ENCODE measurements at places on chromosomes 16 and 17.

GRCh38 chr16:2426941-2427361, 2.3 kb upstream of the CCNF start:
- no peaks in the 10 kb centered on the region for H3K36me3 ChIP-seq
- H3K4me3 ChIP-seq = no peak overlapping the region
- no peak overlapping the region for H3K27ac ChIP-seq

- no peak overlapping the region for H3K27ac ChIP-seq
- no peak for DNase-seq
- H3K4me3 ChIP-seq = no peak overlapping the region
- H3K36me3 ChIP-seq = no peaks in the 10 kb centered on the region
Measured at GRCh38 chr16:12898551-12898950, 2.8 kb upstream of the SHISA9 start.

DNA sequence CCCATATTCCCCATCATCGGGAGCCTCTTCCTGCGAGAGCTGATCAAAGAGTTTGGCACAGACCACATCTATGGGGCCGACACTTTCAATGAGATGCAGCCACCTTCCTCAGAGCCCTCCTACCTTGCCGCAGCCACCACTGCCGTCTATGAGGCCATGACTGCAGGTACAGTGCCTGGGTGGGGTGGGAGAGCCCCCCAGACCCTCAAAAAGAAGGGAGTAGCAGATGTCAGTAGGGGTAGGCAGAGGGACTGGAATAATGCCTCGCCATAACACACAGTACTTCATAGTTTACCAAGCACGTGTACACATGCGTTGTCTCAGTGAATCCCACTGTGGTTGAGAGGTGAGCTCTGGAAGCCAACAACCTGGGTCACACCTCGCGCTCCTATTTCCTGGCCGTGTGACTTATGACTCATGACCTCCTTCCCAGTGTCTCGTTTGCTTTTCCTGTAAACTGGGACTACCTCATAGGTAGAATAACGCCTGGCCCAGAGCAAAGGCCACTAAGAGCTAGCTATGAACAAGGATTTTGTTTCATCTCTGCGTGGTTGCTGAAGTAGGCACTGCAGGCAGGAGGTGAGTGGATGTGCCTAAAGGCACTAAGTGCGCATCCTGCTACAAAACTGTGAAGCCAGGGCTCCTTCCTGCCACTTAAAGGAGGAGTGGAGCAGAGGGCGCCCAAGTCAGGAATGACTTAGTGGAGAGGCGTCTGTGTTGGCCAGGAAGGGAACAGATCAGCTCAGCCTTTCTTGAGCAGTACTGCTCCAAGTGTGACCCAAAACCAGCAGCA, 5.2 kb downstream of the NAGLU start:
- H3K4me1 ChIP-seq = peaks cover 17% of the 10 kb centered on the region
- no peaks in the 10 kb centered on the region for H3K36me3 ChIP-seq
- H3K27me3 ChIP-seq = no peaks in the 10 kb centered on the region
- H3K27ac ChIP-seq = peak overlapping the region; percentile 65
- peak; percentile 61 for DNase-seq
- no peak overlapping the region for H3K4me3 ChIP-seq

GRCh38 chr17:33292201-33292980, 704 bp downstream of the ASIC2 start:
- no peak overlapping the region for H3K27ac ChIP-seq
- H3K4me3 ChIP-seq = peak overlapping the region; percentile 35
- H3K4me1 ChIP-seq = peaks cover 10% of the 10 kb centered on the region
- no peaks in the 10 kb centered on the region for H3K36me3 ChIP-seq
- DNase-seq = peak; percentile 26

DNA sequence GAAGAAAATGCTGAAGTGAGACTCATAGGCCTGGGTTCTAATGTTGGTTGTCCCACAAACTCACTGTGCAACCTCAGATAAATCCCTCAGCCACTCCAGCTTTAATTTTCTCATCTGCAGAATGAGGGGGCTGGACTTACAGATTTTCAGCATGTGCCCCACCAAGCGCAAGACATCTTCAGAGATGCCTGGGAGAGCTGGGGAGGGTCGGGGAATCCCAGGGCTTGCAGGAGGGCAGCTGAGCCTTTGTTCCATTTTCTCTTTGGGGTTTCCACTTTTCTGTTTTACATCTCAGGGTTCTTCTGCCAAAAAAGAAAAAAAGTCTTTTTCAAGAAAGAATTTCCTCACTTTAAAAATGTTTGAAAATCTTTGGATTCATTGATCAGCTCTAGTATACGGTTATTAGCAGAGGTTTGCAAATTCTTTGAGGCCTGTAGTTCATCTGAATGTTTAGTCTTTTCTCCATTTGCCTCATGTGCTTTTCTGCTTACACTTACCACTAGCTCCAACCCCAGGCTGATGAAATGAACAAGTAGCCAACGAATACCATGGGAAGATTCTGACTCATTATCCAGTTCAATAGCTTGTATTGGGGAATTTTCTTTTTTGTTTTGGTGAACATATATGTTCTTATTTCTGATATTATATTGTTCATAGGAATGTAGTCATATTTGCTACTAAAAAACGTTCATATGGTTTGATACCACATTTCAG, 56.4 kb downstream of the CHD9 start:
- no peak for DNase-seq
- H3K4me1 ChIP-seq = no peaks in the 10 kb centered on the region
- H3K27ac ChIP-seq = no peak overlapping the region
- no peaks in the 10 kb centered on the region for H3K36me3 ChIP-seq

DNA sequence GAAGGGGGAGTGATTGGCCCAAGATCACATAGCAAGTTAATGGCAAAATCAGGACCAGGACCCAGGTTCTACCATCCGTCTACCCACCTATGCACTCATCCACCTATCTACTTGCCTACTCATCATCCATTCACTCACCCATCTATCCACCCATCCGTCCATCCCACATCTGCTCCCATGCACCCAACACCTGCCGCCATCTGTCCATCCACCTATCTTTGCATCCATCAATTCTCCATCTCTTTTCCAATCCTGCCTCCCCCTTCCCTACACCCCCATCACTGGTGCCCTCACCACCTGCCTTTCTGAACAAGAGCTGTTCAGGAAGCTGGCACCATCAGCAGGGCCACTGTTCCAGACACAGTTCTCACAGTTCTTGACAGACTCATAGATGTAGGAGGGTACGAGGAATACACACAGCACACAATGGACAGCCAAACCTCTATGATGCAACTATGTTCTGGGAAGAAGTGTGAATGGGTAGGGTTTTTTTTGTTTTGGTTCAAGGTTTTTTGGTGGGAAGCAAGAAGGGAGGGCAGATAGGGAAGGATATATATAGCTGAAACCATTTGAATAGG, 4.5 kb downstream of the SAMD14 start:
- no peak overlapping the region for H3K4me3 ChIP-seq
- H3K27ac ChIP-seq = no peak overlapping the region
- H3K27me3 ChIP-seq = peaks cover 26% of the 10 kb centered on the region
- no peaks in the 10 kb centered on the region for H3K36me3 ChIP-seq
- H3K4me1 ChIP-seq = peaks cover 10% of the 10 kb centered on the region

DNA sequence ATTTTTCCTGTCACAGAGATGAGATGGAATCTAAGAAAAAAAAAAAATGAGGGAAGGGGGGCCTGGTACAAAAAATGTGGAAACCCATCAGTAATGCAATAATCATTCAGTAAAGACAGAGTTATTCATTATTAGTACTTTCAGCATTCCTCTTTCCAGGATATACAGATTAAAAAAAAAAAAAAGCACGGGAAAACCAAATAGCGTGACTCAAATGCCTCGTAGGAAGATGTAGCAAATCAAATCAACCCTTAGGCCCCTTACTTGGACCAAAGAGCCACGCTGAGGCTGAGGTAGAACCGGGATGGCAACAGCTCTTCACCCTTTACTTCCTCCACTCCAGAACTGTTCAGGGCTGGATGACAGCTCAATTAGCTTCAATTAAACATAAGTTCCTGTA, 52.5 kb downstream of the SMG6 start:
- no peaks in the 10 kb centered on the region for H3K4me1 ChIP-seq
- DNase-seq = no peak
- H3K27ac ChIP-seq = no peak overlapping the region
- no peaks in the 10 kb centered on the region for H3K27me3 ChIP-seq
- H3K4me3 ChIP-seq = no peak overlapping the region

DNA sequence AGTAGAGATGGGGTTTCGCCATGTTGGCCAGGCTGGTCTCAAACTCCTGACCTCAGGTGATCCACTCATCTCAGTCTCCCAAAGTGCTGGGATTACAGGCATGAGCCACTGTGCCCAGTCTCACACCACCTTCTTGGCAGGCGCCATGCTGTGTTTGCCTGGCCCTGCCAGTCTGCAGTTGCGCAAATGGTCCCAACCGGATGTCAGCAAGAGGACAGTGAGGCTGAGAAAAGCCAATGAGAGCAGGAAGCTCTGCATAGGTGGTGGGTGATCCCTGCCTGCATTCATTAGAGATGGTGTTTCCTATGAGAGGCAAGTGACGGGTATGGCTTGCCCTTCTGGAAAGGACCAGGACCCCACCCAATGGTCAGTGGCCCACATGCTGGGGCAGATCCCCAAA, 59.3 kb downstream of the PECAM1 start:
- no peak overlapping the region for H3K27ac ChIP-seq
- H3K36me3 ChIP-seq = no peaks in the 10 kb centered on the region
- no peak overlapping the region for H3K4me3 ChIP-seq
- H3K4me1 ChIP-seq = no peaks in the 10 kb centered on the region
- no peak for DNase-seq

GRCh38 chr17:22337467-22337866, 645.1 kb downstream of the KCNJ18 start:
- no peak for DNase-seq
- no peaks in the 10 kb centered on the region for H3K36me3 ChIP-seq
- H3K4me1 ChIP-seq = no peaks in the 10 kb centered on the region
- no peak overlapping the region for H3K4me3 ChIP-seq

DNA sequence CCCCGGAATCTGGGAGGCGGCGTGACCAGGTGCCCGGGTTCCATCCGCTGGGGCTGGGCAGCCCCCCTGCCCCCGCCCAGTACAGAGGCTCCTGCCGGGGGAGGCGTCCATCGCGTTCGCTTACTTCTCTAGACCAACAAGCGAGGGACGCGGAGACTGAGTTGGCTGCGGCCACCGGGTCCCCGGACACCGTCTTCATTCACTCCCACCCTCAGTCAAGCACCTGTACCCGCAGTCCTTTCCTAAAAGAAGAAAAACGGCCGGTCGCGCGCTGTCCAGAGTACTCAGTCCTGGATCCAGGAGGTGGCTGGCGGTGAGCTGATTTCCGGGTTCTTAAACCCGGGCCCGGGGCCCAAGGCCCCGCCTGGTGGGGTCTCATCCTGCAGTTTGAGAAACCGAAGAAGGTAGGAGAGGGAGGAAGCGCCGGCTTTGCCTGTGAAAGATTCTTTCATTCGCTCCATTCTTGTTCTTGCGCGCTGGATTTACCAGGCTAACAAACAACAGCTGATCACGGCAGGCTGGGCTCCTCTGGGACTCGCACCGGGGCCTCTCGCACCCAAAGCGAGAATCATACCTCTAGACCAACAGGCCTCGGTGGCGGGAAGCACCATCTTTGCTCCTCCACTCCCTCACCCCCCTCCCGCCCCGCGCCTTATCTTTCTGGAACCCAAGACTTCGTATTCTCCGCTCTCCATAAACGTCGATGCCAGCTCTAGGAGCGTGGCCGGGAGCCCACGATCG, 17.4 kb upstream of the OR1F1 start:
- H3K4me1 ChIP-seq = peaks cover 28% of the 10 kb centered on the region
- H3K27ac ChIP-seq = no peak overlapping the region
- H3K27me3 ChIP-seq = peaks cover 80% of the 10 kb centered on the region
- H3K4me3 ChIP-seq = no peak overlapping the region

GRCh38 chr17:82232876-82233785, 4.3 kb downstream of the SLC16A3 start:
- H3K4me3 ChIP-seq = no peak overlapping the region
- DNase-seq = peak; percentile 52
- H3K27ac ChIP-seq = no peak overlapping the region
- H3K27me3 ChIP-seq = no peaks in the 10 kb centered on the region

- no peak overlapping the region for H3K4me3 ChIP-seq
- no peaks in the 10 kb centered on the region for H3K4me1 ChIP-seq
- H3K27ac ChIP-seq = peak overlapping the region; percentile 88
- no peak for DNase-seq
Measured at GRCh38 chr16:3035289-3035971, 1.3 kb downstream of the BICDL2 start.

- no peak overlapping the region for H3K4me3 ChIP-seq
- H3K27ac ChIP-seq = no peak overlapping the region
- H3K4me1 ChIP-seq = no peaks in the 10 kb centered on the region
- H3K27me3 ChIP-seq = no peaks in the 10 kb centered on the region
- no peak for DNase-seq
- H3K36me3 ChIP-seq = no peaks in the 10 kb centered on the region
Measured at GRCh38 chr16:50643192-50643591, 37.9 kb downstream of the SNX20 start.

- no peak overlapping the region for H3K4me3 ChIP-seq
- H3K27me3 ChIP-seq = no peaks in the 10 kb centered on the region
- no peak overlapping the region for H3K27ac ChIP-seq
- H3K36me3 ChIP-seq = no peaks in the 10 kb centered on the region
- H3K4me1 ChIP-seq = no peaks in the 10 kb centered on the region
- no peak for DNase-seq
Measured at GRCh38 chr16:11955713-11956123, 9.3 kb upstream of the TNFRSF17 start.

DNA sequence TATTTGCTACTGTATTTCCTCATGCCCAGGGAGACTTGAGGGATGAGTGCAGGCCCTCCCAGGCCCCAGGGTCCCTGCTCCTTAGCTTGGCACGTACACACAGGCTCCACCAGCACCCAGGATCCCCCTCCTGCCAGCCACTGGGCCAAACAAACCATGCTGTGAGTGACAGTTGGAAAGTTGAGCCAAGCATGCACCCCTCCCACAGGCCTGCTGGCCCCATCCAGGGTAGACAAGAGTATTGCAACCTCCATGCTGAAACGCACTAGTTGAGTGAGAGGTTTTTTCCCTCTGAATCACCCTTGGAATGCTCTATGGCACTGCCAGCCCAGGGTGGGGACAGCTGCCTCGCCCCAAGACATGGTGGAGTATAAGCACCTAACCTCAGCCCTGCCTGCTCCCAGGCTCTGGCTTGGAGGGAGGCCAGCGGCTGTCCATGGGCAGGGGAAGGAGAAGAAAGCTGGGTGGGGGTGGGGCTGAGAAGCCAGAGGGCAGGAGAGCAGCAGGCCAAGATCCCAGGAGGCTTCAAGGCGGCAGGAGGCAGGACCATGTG, 49.6 kb downstream of the PITPNM3 start:
- peak; percentile 82 for DNase-seq
- peak overlapping the region; percentile 72 for H3K27ac ChIP-seq
- no peak overlapping the region for H3K4me3 ChIP-seq
- H3K4me1 ChIP-seq = peaks cover 39% of the 10 kb centered on the region

DNA sequence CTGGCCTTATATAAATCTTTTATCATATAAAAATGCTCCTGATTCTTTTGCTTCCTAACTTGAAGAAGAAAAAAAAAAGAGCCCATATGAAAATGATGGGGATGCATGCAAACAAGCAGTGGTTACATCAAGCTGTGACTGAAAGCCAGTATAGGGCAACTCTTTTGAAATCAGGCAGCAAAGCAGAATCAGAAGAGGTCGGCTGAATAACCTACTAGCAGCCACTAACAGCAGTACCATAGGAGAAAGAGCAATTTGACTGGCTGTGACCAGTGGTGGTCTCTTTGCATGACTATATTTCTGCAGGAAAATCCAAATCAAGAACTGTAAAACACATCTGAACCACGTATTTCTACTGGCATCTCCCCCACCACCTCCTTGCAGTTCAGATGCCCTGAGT, 161.9 kb upstream of the C17orf78 start:
- no peaks in the 10 kb centered on the region for H3K4me1 ChIP-seq
- no peak for DNase-seq
- no peaks in the 10 kb centered on the region for H3K27me3 ChIP-seq
- no peak overlapping the region for H3K4me3 ChIP-seq
